Body of pancreas (tissue), 4 donors: ENCODE measurements at places on chromosomes 5 and 9. TPM values are rescaled to one million over a fixed set of nuclear protein-coding genes. Genes with fewer than 3 reads are reported as not detected.

GRCh38 chr5:139037732-139038131 lies 160.4 kb downstream of the SIL1 start:
- no peak for DNase-seq

Gene FOXD4L5
- total RNA-seq = not detected

Gene PCDH12
- total RNA-seq = 1.6 TPM

Gene TAS2R1
- total RNA-seq = not detected

GRCh38 chr5:8060235-8060952 lies 191.4 kb downstream of the MTRR start:
- no peak for DNase-seq

Gene PCDHB12
- total RNA-seq = 3.4 TPM

DNA sequence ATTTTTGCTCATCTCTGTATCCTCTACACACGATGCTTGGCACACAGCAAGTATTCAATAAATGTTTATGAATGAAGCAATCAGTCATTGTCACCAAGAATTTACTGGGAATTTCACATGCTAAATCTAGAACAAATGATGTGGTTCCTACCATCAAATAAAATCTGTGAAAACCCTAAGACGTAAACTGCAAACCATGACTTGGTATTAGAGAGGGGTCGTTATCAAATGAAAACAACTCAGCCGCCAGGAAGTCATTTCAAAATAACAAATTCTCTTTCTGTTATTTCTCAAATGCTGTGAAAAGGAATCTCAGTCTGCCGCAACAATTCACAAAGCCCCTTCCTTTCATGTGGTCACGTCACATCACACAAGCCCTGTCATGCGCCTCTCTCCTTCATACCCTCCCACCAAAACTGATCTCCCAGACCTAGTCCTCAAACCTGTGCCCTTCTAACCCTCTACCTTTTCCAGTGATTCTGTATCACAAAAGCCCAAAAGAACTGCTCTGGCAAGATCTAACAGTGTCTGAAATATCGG lies 173.6 kb downstream of the DEPDC1B start:
- no peak for DNase-seq

Gene SPATA31E1
- total RNA-seq = not detected

DNA sequence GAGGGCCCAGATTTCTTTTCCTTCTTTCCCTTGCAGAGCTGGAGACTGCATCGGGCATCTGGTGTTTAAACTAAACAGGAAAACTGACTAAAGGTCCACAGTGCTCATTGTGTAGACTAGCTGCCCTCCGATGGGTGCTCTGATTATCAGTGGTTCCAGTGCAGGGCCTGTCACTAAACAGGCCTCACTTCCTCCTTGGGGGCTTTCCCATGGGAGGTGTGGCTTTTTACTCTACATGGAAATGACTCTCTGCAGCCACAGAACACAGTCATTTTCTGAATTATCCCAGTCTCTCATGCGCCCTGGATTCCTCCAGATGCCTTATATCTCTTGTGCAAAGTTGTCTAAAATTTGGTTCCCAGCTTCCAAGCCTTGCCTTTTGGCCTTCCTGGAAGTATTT lies 199.2 kb downstream of the TRIO start:
- DNase-seq = peak; percentile 40

Gene SOHLH1
- not detected for total RNA-seq

DNA sequence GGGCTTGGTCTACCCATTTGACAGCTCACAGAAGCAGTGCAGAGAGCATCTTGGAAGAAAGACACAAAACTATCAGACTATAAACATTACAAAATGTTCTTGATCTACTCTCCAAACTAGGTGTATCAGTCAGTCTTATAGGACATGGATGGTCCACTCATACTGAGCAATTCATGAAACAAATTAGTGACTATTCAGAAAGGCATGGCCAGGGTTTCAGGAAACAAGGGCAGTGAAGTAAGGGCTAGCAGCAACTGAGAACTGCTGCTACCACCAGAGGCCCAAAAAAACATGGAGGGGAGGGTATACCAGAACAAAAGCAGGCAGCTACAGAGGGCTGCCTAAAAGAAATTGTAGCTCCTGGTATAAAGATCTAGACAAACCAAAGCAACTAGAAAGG lies 287.0 kb downstream of the PIK3R1 start:
- DNase-seq = no peak

DNA sequence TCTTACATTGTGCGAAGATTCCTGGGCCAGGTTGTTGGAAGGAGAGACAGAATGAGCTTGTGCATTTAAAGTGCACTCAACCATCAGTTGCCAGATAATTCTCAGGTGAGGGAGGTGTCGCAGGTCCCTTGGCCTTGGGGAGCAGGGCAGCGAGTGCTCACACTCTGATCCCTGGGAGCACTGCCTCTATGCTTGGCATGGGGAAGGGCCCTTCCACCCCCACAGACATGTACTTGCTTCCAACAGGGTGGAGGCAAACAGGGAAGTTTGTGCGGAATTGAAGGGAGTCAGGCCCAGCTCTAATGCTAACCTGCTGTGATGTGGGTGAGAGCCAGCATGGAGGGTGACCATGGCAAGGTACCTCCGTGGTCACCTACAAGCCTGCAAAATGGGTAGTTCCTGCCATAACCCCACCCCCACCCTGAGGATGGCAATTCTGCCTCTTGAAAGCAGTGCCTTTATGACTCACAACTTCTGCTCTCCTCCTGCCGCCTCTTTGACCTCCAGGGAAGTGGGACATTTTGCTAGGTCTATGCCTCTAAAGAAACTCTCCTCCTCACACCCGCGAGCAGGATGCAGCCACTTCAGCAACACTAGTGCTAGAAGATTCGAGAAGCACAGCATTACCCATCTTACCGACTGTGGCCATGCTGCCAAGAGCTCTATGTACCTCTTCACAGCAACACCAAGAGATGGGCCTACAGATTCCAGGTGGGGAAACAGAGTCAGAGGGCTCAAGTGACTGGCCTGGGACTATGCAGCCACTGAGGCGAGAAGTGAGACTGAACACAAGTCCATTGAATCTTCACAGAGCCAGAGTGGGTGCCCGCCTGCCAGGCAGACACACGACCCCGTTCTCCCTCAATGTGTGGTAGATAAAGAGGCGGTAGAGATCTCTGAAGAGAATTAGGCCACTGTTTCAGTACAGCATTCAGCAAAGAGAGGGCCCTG lies 22.1 kb upstream of the SLC25A51 start:
- DNase-seq = no peak
